ENCODE measurements at places on chromosomes 12 and 14. TPM values are rescaled to one million over a fixed set of nuclear protein-coding genes. Genes with fewer than 3 reads are reported as not detected.

Gene VDR
- 12.8 TPM for polyA plus RNA-seq

DNA sequence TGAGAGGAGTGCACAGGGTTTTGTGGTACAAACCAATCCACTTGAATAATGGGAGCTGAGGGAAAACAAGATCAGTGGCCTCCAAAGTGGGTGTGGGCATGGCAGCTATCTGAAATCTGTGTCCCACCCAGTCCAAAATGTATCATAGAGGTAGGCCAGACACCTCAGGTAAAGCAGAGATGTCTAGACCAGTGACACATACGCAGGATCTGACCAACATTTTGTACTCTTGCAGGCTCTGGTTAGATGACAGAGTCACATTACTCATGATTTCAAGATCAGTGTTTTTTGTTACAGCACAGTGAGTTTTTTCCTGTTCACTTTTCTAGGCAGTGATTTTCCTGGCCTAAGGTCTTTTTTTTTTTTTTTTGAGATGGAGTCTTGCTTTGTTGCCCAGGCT lies 211.8 kb downstream of the PCNX1 start:
- DNase-seq, result no peak
- no peak overlapping the region for H3K27ac ChIP-seq
- H3K4me1 ChIP-seq, result no peaks in the 10 kb centered on the region
- no peaks in the 10 kb centered on the region for H3K27me3 ChIP-seq

GRCh38 chr14:106489112-106489881 lies 962.9 kb downstream of the TMEM121 start:
- H3K36me3 ChIP-seq, result no peaks in the 10 kb centered on the region
- H3K4me1 ChIP-seq, result no peaks in the 10 kb centered on the region
- H3K27me3 ChIP-seq, result no peaks in the 10 kb centered on the region
- DNase-seq, result no peak

GRCh38 chr12:32049956-32050355 lies 56.7 kb upstream of the BICD1 start:
- H3K36me3 ChIP-seq, result no peaks in the 10 kb centered on the region
- H3K4me1 ChIP-seq, result no peaks in the 10 kb centered on the region
- no peak for DNase-seq
- no peak overlapping the region for H3K4me3 ChIP-seq

DNA sequence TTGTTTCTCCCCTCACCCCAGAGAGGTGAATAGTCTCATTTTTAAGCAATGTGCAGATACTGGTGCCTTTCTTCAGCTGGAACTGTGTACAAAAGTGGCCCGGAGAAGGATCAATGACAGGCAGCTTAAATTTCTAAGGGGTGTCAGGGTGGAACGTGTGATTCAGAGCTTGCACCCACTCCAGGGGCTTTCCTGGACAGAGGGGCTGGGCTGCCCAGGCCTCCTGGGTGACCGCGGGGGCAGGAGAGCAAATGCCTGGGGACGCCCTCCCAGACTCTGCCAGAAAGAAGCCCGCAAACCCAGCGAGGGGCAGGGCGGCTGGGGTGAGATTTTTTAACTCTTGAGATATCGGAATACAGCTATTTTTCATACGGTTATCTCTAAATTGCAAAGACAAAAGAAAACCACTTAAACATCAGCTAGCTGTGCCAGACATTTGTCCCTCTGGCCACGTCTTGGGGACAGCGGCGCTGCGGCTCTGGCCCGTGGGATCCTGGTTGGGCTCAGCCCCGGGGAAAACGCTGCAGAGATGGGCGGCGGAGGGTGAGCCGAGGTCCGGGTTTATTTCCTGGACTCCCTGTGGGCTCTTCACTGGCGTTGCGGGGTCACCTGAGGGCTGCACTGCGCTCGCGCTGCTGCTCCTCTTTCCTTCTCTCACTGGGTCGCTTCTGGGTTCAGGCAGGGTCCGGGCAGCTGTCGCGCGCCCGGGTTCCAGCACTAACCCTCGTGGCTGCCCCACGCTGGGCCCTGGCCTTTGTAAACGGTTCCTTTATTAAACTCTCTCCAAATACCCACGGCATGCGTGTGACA lies 35.8 kb downstream of the NFKBIA start:
- DNase-seq, result no peak
- no peaks in the 10 kb centered on the region for H3K27me3 ChIP-seq
- no peak overlapping the region for H3K27ac ChIP-seq
- no peaks in the 10 kb centered on the region for H3K36me3 ChIP-seq

Gene TROAP
- polyA plus RNA-seq, result not detected

DNA sequence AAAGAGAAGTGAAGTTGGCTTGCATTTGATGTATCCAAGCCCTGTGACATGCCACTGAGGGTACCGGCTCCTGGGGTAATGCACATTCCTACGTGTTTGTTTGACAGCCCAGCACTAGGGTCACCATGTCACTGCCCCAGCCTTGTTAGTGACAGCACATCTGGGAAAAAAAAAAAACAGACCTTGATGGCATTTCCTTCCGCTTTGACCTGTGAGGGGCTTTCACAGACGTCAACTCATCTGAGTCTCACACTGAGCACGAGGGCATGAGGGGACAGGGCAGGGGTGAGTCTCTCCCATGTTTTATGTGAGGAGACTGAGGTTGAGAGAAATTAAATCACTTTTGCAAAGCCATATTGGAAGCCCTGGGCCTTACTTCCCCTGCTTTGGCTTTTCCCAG lies 111.5 kb downstream of the NUAK1 start:
- H3K4me3 ChIP-seq, result no peak overlapping the region
- no peaks in the 10 kb centered on the region for H3K27me3 ChIP-seq
- H3K36me3 ChIP-seq, result no peaks in the 10 kb centered on the region
- H3K4me1 ChIP-seq, result no peaks in the 10 kb centered on the region
- no peak overlapping the region for H3K27ac ChIP-seq
- DNase-seq, result no peak

All from CD14-positive monocyte (primary cell).